Fibroblast of skin of right biceps (primary cell): ENCODE measurements at places on chromosomes 6 and 20.
A peak's percentile ranks its signal among the peaks of the same experiment; 100 is the strongest.

GRCh38 chr6:25623879-25624278 lies 28.1 kb upstream of the SCGN start:
- no peak for DNase-seq

- no peak for DNase-seq
Measured at GRCh38 chr20:48824830-48825565, 2.8 kb downstream of the PREX1 start.

GRCh38 chr6:7554533-7555275 lies 13.2 kb downstream of the DSP start:
- no peak for DNase-seq

DNA sequence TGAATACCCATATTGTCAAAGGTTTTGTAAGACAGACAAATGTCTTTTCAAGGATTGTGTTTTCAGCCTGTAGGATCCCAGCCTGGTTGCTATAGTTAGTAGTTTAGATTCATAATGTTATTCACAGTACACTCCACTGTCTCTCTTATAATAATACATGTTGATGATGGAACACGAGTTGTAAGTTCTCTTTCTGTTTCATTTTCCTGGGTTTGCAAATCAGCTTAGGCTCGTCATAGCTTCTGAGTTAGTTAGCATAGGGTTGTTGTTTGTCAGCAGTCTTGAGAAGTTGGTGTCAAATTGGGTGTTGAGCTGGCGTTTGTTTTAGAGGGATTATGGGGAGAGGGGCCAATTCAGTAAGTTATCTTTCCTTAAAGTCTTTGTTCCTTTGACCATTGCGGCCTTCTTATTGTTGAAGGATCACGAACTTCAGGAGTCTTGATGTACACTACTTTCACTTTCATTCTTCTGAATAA lies 45.8 kb downstream of the QKI start:
- DNase-seq = no peak

- peak; percentile 98 for DNase-seq
Measured at GRCh38 chr20:1469925-1470571, 3.4 kb upstream of the NSFL1C start.

GRCh38 chr6:15739867-15740266 lies 77.0 kb upstream of the DTNBP1 start:
- DNase-seq = no peak

- peak; percentile 68 for DNase-seq
Measured at GRCh38 chr6:75130784-75131183, 75.1 kb downstream of the COL12A1 start.

GRCh38 chr6:89035252-89036101 lies 45.1 kb upstream of the PNRC1 start:
- peak; percentile 96 for DNase-seq

DNA sequence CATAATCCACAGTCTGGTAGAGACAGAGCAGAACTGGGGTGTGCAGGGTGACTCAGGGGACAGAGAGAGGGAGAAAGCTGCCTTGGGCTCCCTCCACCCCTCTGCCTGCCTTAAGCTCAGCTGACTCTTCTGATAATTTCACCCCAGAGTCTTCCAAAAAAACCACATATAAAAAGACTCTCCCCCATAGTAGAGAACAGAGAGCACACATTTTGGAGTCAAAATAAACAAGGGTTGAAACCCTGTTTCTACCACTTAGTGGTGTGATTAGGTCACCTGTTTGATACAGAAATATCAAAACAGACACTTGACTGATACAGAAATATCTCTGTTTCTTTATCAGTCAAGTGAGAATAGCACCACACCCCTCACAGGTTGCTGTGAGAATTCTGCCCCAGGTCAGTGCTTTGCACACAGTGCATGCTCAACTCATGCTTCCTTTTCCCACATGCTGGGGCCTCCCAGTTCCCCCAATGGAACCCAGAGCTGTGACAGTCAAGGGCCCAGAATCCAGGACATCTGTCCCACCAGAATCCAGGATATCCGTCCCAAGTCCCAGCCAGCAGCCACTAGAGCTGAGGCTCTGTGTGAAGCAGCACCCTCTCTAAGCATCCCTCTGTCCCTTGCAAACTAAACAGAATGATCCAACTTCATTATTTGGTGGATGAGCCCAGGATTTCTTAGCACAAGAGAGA lies 1.2 kb downstream of the TREML2 start:
- DNase-seq = no peak

GRCh38 chr6:147053311-147053921 lies 150.8 kb upstream of the STXBP5 start:
- no peak for DNase-seq

DNA sequence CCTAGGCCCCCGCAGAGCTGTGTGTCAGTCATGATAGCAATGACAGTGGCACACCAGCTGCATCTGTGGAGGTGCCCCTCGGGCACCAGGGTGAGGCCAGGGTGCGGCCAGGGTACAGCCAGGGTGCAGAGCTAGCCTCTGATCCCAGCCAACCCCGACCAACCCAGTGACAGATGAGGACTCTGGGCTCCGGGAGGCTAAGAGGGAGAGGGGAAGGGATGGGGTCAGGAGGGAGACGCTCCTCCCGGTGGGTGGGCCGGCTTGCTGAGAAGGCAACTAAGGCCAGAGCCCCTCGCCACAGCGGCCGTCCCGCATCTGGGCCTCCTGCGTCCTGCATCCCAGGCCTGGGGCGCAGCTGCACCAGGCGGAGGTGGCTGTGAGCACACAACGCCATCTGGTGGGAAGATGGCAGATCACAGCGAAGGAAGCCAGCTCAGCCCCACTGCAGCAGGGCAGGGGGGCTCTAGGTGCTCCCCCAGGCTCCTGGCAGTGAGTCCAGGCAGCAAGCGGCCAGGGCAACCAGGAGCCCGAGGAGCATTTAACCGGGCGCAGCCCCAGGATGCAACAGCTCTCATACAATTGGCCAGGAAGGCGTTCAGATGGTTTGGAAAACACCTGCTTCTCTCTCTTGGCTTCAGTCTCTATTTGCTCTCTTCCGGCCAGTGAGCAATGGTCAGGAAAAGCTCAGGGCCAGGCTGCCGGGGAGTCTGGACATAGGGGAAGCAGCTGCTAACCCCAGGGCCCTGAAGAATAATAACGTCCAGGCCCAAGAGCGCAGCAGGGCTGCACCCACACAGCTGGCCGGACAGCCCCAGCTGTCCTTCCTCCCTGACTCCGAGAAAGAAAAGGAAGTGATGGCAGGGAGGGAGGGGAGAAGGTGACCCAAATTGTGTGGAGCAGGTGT lies 169.4 kb downstream of the TAF4 start:
- DNase-seq = peak; percentile 40

DNA sequence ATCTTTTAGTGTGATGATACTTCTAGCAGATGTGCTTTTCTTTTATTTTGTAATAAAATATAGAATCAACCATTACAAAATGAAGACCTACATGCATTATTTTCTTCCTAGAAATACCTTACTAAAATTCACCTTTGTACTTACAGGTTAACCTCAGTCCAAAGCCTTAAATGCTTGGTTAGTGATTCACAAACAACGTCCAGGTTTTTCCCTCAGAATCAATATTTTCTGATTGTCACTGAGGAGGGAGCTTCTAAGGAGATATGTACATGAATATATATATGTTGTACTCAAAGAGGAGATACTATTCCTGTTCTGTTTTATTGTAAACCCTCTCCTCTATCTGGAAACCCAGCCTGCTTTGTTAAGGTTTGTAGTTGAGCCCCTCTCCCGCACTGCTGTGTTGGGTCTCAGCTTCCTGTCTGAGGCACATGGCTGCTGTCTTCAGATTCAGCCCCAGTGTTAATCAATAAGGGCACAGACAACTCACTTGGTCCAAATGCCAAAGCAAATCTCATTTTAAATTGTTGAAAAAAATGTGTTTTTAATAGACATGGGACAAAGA lies 33.9 kb upstream of the HS3ST5 start:
- DNase-seq = no peak

GRCh38 chr6:106688177-106688951 lies 59.0 kb downstream of the QRSL1 start:
- no peak for DNase-seq

DNA sequence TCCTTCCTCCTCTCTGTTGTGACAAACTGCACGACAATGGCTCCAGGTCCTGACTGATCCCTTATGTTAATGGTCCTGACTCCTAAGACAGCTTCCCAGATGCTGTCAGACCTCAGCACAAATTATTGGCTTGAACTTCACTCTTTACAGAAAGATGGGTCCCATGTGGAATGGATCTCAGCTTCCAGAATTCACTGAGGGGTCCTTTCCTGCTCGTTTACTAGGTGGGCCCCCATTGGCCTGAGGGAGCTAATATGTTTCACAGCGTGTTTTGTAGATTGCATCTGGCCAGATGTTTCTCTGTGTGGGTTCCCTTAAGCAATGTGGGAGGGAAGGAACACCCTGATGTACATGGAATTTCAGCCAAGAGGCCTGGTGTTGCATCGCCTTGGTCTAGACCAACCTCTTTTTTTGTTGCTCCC lies 826.6 kb downstream of the MAFB start:
- DNase-seq = no peak
